ENCODE measurements at places on chromosomes 3 and 15.
A peak's percentile ranks its signal among the peaks of the same experiment; 100 is the strongest.

- DNase-seq = no peak
Measured at GRCh38 chr3:24725514-24726255, 231.0 kb upstream of the THRB start.

DNA sequence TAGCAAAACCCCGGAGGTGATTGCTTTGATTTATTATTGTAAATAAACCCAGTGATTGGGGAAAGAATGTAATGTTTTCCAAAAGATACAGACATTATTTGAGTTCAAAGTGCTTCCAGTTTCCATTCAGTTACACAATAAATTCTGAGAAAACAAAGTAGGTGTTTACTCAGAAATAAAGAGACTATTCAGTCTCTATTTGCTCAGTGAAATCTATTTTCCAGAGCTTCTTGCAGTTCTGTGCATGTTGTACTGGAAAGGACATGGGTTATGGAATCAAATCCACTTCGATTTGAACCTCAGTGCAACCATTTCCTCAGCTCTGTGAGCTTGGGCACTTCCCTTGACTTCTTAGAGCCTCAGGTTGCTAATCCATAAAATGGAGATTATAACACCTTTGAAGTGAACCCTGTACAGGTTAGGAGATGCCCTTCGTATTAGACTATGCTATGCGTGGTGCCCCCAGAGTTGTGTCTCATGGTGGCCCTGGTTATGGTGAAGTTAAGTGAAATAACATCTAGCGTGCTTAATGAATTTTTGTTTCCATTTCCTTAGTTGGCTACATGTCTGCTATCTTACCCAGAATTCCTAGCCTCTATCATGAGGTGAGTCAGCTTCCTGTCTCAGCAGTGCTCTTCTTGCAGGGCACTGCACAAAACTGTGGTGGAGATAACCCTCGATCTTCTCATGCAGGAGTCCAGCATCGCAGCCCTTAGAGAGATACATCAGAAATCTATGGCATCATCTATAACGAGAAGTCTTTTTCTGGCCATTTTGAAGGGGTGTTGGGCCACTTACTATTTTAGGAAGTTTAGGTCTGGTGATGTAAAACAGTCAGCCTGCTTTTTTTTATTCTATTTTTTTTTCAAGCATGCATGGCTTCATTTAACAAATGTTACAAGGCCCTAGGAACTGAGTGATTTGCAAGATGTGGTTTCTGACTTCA lies 97.7 kb downstream of the RPL39L start:
- DNase-seq = no peak

GRCh38 chr3:149243540-149243939 lies 21.9 kb upstream of the CP start:
- DNase-seq = no peak

GRCh38 chr15:32683906-32684584 lies 33.8 kb upstream of the GREM1 start:
- DNase-seq = peak; percentile 86

DNA sequence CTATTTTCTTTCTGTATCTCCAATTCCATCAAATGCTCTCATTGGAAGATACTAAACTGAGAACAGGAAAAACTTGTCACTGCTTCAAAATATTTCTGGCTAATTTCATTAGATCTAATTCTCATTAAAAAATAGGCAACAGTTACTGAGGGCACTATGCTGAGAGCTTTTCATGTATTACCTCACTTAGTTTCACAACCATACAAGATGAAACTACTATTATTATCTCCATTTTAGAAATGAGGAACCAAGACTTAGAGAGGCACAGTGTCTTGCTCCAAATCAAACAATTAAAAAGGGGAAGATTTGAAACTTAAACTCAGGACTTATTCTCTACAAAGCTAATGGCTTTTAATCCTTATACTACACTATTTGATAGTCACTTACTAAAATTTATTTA lies 7.2 kb upstream of the OTOL1 start:
- no peak for DNase-seq

GRCh38 chr3:42410370-42411131 lies at the start of gene LYZL4:
LYZL4 (minus strand) TSS chr3:42410610; CDS start chr3:42407251, 3,359 bp downstream.
- DNase-seq = no peak

Data from AG09319 (cell line).